ENCODE measurements at places on chromosomes 5 and 9.

DNA sequence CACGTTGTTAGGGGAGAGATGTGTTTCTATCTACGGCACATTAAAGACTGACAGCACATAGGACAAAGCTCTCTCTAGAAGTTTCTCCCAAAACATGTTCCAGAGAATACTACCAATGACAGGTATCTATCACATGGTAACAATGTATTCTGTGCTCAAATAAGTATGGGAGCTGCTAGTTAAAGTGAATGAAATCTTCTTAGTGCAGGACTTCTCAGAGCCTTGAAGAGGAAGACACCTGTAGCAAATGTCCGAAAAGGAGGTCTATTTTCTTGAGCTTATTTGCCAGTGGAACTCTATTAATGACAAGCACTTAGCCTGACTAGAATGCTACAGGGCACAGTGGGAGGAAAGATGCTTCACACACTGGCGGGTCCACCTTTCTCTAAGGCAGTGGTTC lies 137.4 kb downstream of the ENTREP1 start:
- DNase-seq = no peak

- DNase-seq = no peak
Observed at GRCh38 chr9:89375191-89375760, 57.0 kb downstream of the SECISBP2 start.

GRCh38 chr5:19555436-19555835 lies 432.6 kb downstream of the CDH18 start:
- DNase-seq = no peak

DNA sequence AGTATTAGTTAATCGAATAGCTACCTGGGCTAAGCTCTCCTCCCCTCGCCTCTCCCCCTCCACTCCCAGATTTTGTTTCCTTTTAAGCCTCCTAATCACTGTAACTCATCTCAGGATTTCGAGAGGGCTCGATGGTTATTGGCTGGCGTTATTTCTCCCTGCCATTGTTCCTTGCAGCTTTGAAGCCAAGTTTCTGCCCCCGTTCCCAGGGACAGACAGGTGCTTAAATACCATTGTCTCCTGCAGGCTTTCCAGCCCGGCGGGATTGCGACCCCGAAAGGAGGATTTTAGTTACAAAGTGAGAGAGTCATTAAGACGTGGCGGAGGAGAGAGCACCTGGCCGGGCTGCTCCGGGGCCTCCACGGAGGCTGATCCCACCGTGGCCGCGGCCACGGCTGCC lies 46.2 kb downstream of the ASS1 start:
- DNase-seq = no peak

- DNase-seq = no peak
Observed at GRCh38 chr5:150615141-150615699, 25.2 kb upstream of the SYNPO start.

- no peak for DNase-seq
Observed at GRCh38 chr9:122221183-122221811, 7.5 kb downstream of the LHX6 start.

Measured in activated CD4-positive, alpha-beta T cell treated with anti-CD3 and anti-CD28 coated beads for 1 hour (primary cell).